ENCODE measurements at places on chromosomes 13 and 19. TPM values are rescaled to one million over a fixed set of nuclear protein-coding genes. Genes with fewer than 3 reads are reported as not detected.

DNA sequence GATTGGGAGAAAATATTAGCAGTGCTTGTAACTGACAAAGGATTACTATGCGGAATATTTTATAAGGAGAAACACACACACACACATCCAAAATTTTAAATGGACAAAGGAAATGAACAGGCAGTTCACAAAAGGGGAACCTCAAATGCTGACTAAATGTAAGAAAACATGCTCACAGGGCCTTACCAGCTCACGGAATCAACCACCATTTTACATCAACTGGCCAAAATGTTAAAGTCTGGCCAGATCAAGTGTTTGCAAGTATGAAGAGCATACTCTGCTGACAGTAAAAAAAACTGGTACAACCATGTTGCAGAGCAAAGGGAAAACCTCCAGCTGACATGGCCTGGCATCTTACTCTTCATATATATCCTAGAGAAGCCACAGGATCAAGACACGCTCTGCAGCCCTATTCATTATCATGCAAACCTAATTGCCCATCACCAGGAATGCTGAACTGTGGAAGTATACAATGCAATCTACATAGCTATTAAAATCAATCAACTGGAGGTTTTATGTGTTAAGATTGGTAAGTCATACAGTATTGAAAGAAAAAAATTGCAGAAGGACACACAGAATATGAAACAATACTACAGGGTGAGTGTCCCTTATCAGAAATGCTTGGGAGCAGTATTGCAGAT lies 124.4 kb downstream of the RNF17 start:
- no peak for DNase-seq

GRCh38 chr13:60575142-60575541 lies 178.1 kb downstream of the TDRD3 start:
- DNase-seq: no peak

Gene SULT2A1
- not detected for total RNA-seq

Gene KIR2DL1
- total RNA-seq: not detected

GRCh38 chr19:56301886-56302620 lies 12.6 kb downstream of the ZSCAN5A start:
- no peak for DNase-seq

DNA sequence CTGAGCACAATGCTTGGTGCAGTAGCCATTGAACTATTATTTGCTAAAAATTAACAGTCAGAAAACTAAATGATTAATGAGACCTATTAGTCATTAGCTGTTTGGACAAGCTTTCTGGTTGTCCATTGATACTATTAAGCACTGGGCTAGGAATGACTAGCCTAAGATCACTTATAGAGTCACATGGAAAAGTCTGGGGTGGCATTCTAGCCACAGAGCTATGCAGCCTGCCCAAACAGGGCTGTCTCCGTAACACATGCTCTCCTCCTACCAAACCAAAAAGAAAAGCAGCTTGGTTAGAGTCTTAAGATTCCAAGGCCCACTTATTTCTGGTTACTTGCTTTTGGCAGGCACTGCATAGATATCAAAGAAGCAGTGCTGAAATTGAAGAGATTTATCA lies 193.5 kb upstream of the NBEA start:
- DNase-seq: no peak

Gene KLK10
- 0.48 TPM for total RNA-seq

Gene PSG3
- not detected for total RNA-seq

GRCh38 chr19:44912854-44913253 lies 1.6 kb upstream of the APOC1 start:
- DNase-seq: peak; percentile 65

DNA sequence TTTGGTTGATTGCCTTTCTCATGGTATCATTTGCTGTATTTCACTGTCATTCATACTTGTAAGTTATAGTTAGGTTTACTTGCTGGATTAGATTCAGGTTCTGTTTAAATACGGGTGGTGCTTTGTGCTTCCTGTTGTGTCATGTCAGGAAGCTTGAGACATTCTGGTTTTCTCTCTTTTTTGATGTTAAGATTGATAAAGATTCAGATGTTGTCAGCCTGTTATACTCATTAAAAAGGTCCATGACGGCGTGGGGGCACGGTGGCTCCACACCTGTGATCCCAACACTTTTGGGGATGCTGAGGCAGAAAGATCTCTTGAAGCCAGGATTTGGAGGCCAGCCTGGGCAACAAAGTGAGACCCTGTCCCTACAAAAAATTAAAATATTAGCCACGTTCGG lies 45.7 kb downstream of the NAA16 start:
- no peak for DNase-seq

GRCh38 chr19:15124572-15125231 lies 17.5 kb downstream of the SYDE1 start:
- no peak for DNase-seq

Gene PLVAP
- total RNA-seq: 105 TPM

GRCh38 chr19:8361921-8362793 lies 1.8 kb upstream of the ANGPTL4 start:
- peak; percentile 98 for DNase-seq

Gene CEACAM16
- not detected for total RNA-seq

DNA sequence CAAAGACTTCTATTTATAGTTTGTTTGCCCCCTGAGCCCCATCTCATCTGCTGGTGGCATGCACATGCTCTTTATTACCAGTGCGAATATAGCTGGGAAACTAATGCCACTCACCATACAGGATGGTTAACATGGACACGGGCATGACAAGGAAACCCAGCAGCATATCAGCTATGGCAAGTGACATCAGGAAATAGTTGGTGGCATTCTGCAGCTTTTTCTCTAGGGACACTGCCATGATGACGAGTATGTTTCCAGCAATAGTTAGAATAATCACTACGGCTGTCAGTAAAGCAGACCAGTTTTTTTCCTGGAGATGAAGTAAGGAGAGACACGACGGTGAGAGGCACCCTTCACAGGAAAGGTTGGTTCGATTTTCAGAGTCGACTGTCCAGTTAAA lies 1.5 kb downstream of the HTR2A start:
- DNase-seq: no peak

DNA sequence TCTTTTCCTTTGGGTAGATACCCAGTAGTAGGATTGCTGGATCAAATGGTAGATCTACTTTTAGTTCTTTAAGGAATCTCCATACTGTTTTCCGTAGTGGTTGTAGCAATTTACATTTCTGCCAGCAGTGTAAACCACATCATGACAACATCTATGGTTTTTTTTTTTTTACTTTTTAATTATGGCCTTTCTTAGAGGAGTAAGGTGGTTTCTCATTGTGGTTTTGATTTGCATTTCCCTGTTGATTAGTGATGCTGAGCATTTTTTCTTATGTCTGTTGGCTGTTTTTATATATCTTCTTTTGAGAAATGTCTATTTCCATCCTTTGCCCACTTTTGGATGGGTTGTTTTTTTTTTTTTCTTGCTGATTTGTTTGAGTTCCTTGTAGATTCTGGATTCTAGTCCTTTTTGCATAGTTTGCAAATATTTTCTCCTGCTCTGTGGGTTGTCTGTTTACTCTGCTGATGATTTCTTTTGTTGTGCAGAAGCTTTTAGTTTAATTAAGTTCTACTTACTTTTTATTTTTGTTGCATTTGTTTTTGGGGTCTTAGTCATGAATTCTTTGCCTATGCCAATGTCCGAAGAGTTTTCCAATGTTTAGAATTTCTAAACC lies 38.8 kb downstream of the TDRD3 start:
- DNase-seq: no peak

- peak; percentile 67 for DNase-seq
Observed at GRCh38 chr19:55325172-55325571, at the start of gene TMEM150B. TSS of gene TMEM150B (minus strand) at chr19:55325341. CDS start at chr19:55321036, 4,305 bp downstream.

DNA sequence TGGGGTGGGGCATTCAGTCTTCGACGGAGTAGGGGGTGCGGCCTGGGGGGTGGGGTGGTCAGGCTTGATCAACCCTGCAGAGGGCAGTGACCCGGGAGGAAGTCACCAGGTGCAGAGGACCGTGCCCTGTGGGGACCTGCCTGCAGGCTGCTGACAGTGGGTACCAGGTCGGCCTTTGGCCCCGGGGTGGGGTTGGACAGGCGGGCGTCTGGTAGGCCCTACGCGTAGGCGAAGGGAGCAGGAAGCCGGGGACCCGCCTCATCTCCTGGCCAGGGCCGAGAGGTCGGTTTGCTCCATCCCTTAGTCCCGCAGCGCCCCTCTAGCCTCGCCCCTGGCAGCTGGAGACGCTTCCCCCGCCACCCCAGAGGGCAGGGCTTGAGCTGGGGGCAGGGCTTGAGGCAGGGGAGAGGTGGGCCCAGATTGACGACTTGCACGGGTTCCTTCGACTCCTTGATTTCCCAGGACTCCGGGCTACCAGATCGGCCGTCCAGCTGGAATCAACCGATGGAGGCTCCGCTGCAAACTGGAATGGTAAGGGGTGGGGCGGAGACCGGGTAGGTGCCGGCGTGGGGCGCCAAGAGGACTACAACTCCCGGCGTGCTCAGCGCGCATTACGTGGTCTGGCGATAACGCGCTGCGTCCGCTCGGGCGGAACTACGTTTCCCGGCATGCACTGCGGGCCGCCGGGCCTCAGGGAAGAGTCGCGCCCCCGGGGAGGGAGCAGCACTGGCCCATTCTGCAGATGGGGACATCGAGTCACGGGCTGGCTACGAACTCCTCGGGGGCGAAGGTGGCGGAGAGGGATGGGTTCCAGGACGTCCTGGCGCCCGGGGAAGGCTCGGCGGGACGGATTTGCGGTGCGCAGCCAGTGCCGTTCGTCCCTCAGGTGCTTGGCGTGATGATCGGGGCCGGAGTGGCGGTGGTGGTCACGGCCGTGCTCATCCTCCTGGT lies at the start of gene PNPLA6:
TSS of gene PNPLA6 (plus strand) at position 671 of the 951 bp plus-strand sequence. CDS start at position 743, 72 bp downstream.
- peak; percentile 98 for DNase-seq

- DNase-seq: no peak
Observed at GRCh38 chr13:111943229-111943795, 123.6 kb upstream of the SOX1 start.

Gene KANK3
- total RNA-seq: 10.1 TPM

GRCh38 chr13:57424379-57424778 lies 207.2 kb upstream of the PCDH17 start:
- no peak for DNase-seq

DNA sequence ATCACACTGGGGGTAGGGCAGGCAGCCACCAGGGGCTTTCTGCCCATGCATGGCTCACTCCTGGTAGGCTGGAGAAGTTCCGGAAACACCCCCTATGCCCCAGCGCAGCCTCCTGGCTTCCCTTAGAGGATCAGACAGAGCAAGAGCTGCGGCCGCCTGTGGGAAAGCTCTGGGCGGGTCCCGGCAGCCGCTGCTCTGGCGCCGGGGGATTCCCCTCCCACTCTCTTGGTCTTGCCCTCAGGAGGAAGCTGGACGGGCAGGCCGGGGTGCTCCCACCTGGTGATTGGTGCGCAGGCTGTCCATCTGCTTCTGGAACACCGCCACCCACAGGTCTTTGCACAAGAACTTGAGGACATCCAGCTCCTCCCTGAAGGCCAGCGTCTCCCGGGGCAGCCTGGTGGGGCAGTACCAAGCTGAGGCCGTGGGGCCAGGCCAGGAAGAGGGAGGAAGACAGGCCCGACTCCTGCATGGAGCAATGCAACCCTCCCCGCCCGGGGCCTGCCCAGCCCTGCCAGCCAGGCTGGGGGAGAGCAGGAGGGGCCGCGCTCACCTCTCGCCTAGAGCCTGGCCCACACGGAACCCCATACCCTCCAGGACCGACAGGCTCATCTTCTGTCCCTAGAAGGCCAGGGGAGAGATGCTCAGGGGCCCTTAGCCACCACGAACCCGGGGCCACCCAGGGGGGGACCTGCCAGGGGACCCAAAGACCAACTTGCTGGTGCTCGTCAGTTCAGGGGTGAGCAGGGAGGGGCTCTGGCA lies 4.0 kb upstream of the NKPD1 start:
- DNase-seq: peak; percentile 70

GRCh38 chr13:51549593-51549992 lies 34.7 kb upstream of the WDFY2 start:
- no peak for DNase-seq

- DNase-seq: no peak
Observed at GRCh38 chr13:109548374-109548773, 238.0 kb downstream of the IRS2 start.

Gene POU4F1
- total RNA-seq: not detected

GRCh38 chr19:1214299-1214861 lies 8.8 kb downstream of the STK11 start:
- DNase-seq: no peak

GRCh38 chr13:46496086-46496485 lies 56.9 kb upstream of the LRCH1 start:
- DNase-seq: no peak

Gene IL17D
- 2.5 TPM for total RNA-seq

- DNase-seq: no peak
Observed at GRCh38 chr19:51320280-51320657, 8.8 kb downstream of the IGLON5 start.

GRCh38 chr13:37106642-37107041 lies 1.2 kb upstream of the CSNK1A1L start:
- DNase-seq: no peak

GRCh38 chr13:78609464-78610205 lies 6.3 kb upstream of the POU4F1 start:
- peak; percentile 16 for DNase-seq

GRCh38 chr13:51614350-51614786 lies 30.1 kb downstream of the WDFY2 start:
- no peak for DNase-seq

DNA sequence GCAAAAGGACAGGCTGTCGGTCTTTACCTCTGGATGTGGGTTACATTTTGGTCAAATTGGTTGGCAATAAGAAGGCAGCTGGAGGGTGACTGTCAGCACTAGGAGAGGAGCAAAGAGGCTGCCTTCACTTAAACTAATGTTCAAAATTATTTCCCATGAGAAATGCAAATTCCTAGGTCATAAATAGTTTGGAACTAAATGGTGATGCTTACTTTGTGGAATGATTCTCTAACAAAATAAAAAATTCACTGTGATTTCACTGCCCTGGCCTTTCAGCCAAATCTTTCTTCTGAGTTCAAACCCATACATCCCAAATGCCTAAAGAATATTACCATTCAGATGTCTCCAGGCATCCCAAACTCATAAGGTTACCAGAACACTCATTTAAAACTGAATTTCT lies 25.0 kb upstream of the OXGR1 start:
- DNase-seq: no peak

Gene FBXO27
- 18.4 TPM for total RNA-seq

GRCh38 chr19:16094360-16095070 lies 17.2 kb upstream of the RAB8A start:
- no peak for DNase-seq

DNA sequence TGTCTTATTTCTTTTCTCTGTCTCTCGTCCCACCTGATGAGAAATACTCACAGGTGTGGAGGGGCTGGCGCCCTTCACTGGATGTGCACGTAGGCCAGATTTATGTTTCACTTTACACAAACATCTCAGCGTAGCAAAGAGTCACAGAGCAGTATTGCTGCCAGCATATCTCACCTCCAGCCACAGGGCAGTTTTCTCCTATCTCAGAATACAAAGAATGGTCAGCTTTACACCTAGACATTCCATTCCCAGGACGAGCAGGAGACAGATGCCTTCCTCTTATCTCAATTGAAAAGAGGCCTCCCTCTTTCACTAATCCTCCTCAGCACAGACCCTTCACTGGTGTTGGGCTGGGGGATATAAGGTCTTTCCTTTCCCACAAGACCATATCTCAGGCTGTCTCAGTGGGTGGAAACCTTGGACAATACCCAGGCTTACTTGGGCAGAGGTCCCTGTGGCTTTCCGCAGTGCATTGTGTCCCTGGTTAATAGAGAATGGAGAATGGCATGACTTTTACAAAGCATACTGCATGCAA lies 7.2 kb upstream of the ZNF611 start:
- no peak for DNase-seq
